ENCODE measurements at places on chromosomes 6 and 20. TPM values are rescaled to one million over a fixed set of nuclear protein-coding genes. Genes with fewer than 3 reads are reported as not detected.

PNPLA1 gene
- total RNA-seq: 1.00 TPM

PDCD2 gene
- 119 TPM for total RNA-seq

SIRPA gene
- total RNA-seq: 90.7 TPM

GPR6 gene
- not detected for total RNA-seq

C2 gene
- 37.2 TPM for total RNA-seq

CCN5 gene
- total RNA-seq: 65.7 TPM

VWA7 gene
- 1.9 TPM for total RNA-seq

GRCh38 chr6:157980288-157981131 lies 1.2 kb upstream of the SYNJ2 start:
- no peak for DNase-seq

GRCh38 chr6:150229436-150230163 lies 86.8 kb downstream of the PPP1R14C start:
- no peak for DNase-seq

GRCh38 chr6:35148167-35148741 lies 7.1 kb upstream of the TCP11 start:
- DNase-seq: no peak

DNA sequence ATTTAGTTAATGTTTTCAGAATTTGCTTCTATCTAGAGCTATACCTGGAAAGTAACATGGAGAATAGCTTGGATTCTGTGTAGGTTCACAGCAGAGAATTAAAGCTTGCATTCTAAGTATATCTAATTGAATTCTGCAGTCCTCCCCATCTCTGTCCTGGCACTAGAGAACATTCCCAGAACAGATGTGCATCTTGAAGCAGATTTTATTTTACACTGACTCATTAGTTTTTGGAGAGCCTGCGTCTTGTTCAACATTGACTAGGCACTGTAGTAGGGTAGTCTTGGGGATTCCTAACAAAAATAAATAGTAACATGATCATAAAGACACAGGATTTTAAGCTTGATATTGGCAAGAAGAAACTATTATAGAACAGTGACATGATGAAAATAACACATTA lies 36.2 kb upstream of the BAG2 start:
- no peak for DNase-seq

DNA sequence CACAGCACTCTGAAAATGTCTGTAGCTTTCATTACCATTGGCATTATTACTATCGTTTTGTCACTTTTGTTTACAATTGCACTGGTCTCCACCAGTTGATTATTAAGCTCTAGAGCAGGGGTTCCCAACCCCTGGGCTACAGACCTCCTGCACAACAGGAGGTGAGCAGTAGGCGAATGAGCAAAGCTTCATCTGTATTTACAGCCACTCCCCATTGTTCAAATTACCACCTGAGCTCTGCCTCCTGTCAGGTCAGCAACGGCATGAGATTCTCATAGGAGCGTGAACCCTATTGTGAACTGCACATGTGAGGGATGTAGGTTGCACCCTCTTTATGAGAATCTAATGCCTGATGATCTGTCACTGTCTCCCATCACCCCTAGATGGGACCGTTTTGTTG lies 126.4 kb downstream of the ATXN1 start:
- no peak for DNase-seq
